ENCODE measurements at places on chromosomes 11 and 22.
A peak's percentile ranks its signal among the peaks of the same experiment; 100 is the strongest.

GRCh38 chr11:6077723-6078122, 29.8 kb upstream of the OR56B4 start:
- DNase-seq: no peak

DNA sequence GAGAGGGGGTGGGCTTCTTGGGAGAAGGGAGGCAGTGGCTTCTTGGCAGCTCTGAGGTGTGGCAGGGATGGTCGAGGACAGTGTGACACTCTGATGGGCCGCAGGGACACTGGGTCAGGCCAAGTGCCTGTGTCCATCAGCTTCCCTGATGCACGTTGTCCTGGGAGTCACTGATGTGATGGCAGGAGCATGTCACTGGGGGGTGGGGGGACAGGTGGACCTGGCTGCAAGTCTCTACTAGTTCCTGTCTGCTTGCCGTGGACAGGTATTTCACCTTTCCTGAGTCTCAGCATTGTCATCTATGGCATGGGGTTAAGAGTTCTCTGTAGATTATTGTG, 592.9 kb downstream of the TBC1D22A start:
- DNase-seq: no peak

GRCh38 chr11:36620246-36620645, 22.2 kb upstream of the RAG2 start:
- DNase-seq: no peak

GRCh38 chr11:27700351-27701301, at the start of gene BDNF:
Gene BDNF, minus strand, starts transcription at chr11:27700455. Its CDS starts 41,891 bp downstream, at chr11:27658564.
- DNase-seq: peak; percentile 52

GRCh38 chr11:34359548-34359891, 1.7 kb upstream of the ABTB2 start:
- DNase-seq: no peak

DNA sequence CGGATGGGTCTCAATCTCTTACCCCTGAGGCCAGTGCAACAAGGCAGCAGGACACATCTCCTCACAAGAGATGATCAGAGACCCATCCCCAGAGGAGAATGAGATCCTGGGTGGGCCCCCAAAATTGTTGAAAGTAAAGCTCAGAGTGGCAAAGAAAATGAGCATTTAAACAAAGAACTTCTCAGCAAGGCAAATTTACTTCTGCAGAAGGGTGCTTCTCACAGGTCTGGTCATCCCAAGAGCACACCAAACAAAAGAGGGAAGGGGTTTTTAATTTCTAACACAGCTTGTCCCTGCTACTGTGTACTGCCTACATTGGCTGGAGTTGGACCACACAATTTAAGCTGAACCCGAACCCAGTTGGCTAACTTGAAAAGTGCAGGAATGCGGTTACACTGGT, 1628.6 kb upstream of the RAG2 start:
- no peak for DNase-seq

DNA sequence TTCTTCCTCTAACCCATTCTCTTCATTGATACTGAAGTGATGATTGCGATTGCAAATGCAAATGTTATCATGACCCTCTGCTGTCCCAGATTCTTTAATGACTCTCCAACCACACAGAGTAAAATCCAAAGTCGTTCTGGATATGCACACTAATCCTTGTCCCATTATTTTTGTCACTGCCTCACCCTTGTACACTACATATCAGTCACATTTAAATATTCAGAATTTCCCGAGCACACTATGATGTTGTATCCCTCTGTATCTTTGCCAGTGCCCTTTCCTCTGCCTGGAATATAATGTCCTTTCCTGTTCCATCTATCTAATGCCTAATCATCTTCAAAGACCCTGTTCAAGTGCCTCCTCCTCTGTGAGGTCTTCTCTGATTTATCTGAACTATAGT, 55.4 kb upstream of the MMP13 start:
- DNase-seq: no peak

DNA sequence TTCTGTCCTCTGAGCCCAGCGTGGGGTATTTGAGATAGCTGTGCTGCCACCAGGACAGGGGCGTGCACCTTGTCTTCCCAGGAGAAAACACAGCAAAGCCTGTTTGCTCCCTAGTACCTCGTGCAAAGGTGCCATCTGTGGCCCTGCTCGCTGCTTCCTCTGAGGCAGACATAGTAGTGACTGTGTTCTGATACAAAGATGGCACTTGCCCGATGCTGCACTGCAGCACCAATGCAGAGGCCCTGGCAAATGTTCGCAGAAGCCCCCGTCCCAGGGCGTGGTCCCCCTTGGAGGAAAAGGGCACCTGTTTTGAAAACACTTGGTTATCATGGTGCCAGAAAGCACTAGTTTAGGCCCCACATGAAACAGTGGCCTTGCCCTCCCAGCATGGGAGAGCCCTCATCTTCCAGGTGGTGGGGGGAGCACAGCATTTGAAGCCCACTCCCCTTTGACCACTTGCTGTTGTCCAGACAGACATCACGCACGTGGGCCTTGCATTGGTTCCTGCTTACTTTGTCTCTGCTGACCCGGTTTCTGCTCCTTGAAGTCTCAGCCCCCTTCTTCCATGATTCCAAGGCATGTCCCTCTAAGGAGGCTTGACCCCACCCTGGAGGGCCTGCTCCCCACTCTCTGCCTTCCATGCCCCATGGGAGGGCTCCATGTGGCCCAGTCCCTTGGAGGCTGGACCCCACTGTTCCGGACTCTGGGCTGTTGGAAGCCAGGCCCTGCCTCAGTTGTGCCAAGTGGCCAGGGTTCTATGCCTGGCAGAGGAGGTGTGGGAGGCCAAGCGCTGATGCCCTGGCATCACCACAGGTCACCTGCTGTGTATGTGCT, 109.4 kb downstream of the KCNQ1OT1 start:
- DNase-seq: no peak

GRCh38 chr11:123483058-123483457, 53.0 kb downstream of the GRAMD1B start:
- DNase-seq: no peak

DNA sequence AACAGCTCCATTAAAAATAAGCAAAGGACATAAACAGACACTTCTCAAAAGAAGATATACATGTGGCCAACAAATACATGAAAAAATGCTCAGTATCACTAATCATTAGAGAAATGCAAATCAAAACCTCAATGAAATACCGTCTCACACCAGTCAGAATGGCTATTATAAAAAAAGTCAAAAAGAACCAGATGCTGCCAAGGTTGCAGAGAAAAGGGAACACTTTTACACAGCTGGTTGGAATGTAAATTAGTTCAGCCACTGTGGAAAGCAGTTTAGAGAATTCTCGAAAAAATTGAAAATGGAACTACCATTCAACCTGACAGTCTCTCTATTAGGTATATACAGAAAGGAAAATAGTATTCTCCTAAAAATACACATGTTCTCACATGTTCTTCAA, 102.4 kb upstream of the FIBIN start:
- DNase-seq: no peak

GRCh38 chr22:26045051-26045450, 124.2 kb upstream of the SEZ6L start:
- DNase-seq: peak; percentile 28

DNA sequence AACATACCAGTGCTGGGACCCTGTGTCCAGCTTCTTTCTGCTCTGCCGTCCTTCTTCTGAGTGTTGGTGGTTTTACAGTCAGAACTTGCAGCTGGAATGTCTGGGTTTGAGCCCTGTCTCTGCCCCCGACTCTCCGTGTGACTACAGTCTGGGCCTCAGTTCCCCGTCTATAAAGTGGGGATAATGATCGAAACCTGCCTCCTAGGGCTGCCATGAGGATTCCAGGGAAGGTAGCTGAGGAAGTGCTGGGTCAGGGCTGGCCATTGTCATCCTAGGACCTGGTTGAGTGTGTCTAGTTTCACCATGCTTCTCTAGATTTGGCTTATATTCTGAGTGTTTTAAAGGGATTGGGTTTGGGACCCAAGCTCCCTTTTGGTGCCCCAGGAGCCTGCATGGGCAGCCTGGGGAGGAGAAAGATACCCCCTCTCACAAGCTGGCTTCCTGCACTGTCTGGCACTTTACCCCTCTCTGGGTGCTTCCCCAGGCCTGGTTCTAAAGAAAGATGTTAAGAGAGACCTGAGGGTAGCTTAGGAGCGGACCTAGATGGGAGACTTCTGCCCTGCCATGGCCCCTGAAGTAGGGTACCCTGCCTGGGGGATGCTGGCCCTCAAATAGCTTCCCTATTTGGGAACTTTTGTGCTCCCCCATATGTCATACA, 49.9 kb downstream of the TSPAN18 start:
- DNase-seq: no peak

- DNase-seq: peak; percentile 71
Measured at GRCh38 chr11:30346068-30346688, 23.3 kb downstream of the ARL14EP start.

DNA sequence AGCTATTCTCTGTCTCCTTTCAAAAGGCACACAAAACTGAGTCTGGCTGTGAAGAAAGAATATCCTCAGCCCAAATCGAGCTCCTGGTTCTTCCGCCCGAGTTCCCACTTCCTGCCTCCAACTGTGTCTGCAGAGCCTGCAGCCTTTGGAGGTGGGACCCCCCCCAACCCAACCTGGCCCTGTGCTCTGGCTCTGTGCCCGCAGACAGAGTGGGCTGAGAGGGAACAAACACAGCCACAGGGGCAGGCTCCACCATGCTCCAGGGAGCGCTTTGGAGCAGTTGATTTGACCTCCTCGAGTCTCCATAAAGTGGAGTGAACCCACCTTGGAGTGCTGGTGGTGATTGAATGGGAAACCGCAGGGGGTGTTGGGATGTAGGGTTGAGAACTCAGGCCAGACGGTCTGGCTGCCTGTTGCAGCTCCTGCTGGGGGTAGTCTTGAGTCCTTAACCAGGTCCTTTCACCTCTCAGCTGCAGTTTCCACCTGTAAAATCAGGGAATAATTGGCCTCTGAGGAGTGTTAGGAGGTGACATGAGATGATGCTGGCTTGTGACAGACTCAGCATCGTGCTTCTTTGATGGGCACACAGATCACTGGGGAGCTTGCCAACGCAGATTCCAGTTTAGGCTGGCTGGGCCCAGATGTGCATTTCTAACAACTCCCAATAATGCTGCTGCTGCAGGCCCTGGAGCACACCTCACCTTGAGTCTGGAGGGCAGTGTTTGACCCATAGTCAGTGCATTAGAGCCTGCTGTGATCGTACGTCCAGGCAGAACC, 11.4 kb downstream of the DAGLA start:
- DNase-seq: peak; percentile 91

DNA sequence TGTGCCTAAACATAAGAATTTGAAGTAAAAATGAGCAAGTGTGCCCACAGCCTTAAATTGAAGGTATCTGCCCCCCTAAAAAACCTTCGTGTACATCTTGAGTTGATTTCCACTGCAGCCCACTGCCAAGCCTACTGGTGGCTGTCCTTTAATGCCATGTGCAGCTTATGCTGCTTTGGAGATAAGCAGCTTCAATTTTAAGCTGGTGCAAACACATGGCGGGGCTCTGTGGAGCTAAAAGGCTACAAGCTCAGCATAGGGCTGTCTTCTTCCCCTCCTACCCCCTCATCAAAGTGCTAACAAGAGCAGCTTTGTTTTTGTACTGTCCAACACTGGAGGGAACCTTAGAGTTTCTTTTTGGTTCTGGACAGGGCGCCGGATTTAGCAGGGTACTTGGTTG, 128.5 kb upstream of the LMO1 start:
- no peak for DNase-seq

DNA sequence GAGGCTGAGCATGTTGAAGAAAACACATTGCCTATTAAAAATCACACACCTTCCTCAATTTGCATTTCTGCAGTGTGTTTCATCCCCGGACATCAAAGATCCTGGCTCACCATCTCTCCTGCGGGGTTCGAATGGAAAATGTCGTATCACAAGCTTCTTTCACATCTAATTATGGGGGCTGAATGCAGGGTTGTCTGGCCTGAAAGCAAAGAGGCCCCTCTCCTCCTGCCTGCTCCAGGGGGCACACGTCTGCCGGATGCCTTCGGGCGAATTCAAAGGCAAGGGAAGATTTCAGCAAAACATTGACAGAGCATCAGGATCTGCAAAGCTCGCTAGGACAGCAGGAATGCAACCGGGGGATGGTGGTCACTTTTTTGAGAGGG, 1447.7 kb downstream of the TBC1D22A start:
- no peak for DNase-seq

- DNase-seq: peak; percentile 37
Measured at GRCh38 chr11:25981998-25982397, 349.9 kb upstream of the ANO3 start.

- no peak for DNase-seq
Measured at GRCh38 chr11:8754241-8754640, 71.6 kb downstream of the RPL27A start.

DNA sequence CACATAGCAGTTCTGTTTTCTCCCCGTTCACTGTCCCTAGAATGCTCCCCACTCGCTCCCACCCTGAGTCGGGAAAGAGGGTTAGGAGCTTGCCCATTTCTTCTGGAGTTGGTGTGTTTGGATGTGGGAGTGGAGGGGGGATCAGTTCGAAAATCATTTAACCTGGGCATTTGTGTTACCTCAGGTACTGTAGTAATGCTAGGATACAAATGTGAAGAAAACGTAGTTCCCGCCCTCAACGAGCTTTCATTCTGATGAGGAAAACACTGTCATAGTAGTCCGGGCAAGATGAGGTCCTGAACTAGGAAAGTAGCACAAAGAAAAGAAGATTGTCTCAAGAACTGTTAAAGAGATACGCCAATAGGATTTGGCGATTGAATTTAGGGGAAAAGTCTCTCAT, 539 bp downstream of the SDHD start:
- DNase-seq: no peak

DNA sequence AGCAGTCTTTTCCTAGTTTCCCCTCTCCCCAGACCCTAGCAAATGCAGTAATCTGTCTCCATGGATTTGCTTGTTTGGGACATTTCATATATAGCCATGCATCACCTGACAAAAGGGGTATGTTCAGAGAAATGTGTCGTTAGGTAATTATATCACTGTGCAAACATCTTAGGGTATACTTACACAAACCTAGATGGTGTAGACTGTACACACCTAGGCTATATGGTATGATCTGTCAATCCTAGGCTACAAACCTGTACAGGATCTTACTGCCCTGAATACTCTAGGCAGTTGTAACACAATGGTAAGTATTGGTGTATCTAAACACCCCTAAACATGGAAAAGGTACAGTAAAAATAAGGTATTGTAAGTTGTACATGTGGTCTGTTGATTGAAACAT, 23.8 kb downstream of the QSER1 start:
- no peak for DNase-seq

- no peak for DNase-seq
Measured at GRCh38 chr11:111674941-111675340, 72.7 kb downstream of the SIK2 start.

DNA sequence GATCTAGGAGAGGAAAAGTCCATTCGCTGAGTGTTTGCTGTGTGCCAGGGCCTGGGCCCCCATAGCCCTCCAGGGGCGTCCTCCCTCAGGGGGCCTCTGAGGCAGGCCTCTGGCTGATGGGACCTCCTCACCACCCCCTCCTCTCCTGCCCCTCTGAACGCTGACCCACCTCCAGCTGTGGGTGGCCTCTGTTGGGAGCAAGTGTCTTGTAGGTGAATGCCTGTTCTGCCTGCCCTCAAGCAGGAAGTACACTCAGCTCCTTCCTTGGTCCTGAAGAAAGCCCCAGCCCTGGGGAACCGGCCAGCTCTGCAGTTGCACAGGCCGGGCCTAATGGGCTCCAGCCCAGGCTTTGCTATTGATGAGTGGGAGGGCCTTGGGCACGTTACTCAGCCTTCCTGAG, 3.5 kb downstream of the MYO7A start:
- no peak for DNase-seq
